ENCODE measurements at places on chromosomes 5 and 9. TPM values are rescaled to one million over a fixed set of nuclear protein-coding genes. Genes with fewer than 3 reads are reported as not detected.

- DNase-seq: peak; percentile 16
Observed at GRCh38 chr5:131112424-131112823, 52.6 kb downstream of the HINT1 start.

The CARD9 gene
- 0.76 TPM for total RNA-seq

The ZNF483 gene
- 10.8 TPM for total RNA-seq

DNA sequence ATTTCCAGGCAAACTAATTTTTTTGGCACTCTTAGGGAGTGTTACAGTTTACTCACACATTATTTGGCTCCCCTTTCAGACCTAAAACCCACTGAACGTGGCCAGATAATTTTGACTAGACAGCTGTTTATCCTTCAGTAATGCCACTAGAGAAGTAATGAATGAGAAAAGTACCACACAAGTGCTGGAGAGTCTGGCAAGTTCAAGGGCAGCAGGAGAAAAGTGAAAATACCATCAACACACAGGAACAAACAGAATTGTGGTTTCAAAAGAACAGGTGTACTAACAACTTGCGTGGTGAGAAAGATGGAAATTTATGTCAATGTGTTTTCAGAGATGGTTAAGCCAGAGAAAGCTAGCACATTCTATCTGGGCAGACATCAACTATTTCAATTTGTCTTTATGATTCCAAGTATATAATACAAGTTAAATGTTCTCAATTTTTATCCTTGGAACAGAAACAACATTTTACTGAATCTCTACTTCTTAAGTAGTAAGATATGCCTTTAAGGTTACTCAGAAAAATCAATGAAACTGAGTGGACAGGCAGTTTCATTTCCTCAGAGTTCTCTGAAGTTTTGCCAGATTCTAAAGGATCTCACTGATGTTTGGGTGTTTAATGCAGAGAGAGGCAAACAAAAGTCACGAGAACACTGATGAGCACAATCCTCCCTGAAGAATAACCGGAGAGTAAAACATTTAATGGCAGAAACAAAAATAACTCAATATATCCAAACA, 91.0 kb downstream of the ARSB start:
- DNase-seq: no peak

The RMI1 gene
- total RNA-seq: 5.6 TPM

All from right cardiac atrium (tissue), 5 donors.